Activated CD8-positive, alpha-beta memory T cell treated with anti-CD3 and anti-CD28 coated beads for 4 hours (primary cell): ENCODE measurements at places on chromosomes 5 and 9.

GRCh38 chr5:96839071-96839592 is 31.4 kb upstream of the ERAP1 start:
- no peak for DNase-seq

GRCh38 chr5:14213813-14214585 is 70.9 kb downstream of the TRIO start:
- no peak for DNase-seq

GRCh38 chr5:77893225-77893860 is 117.2 kb upstream of the TBCA start:
- DNase-seq = no peak

GRCh38 chr9:133880136-133880535 is 112.0 kb downstream of the VAV2 start:
- DNase-seq = no peak

DNA sequence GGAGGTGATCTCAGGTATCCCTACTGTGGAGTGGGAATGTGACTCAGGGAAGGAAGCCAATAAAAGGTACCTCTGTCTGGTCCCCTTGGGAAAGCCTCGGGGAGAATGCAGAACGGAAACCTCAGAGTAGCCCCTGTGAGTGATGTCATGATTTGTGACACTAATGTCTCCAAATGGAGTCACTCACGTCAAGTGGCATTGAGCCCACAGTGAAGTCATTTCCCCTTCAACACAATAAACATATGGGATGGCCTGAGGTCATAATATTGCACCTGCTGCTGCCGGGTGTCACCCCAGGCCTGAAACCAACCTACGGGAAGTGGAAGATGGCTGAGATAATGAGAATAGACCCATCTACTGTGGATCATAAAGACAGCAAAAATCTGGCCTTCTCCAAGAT is 75.9 kb upstream of the GOLM1 start:
- no peak for DNase-seq

- DNase-seq = no peak
These were observed 133.8 kb downstream of the MRPL36 start for GRCh38 chr5:1665803-1666202.

DNA sequence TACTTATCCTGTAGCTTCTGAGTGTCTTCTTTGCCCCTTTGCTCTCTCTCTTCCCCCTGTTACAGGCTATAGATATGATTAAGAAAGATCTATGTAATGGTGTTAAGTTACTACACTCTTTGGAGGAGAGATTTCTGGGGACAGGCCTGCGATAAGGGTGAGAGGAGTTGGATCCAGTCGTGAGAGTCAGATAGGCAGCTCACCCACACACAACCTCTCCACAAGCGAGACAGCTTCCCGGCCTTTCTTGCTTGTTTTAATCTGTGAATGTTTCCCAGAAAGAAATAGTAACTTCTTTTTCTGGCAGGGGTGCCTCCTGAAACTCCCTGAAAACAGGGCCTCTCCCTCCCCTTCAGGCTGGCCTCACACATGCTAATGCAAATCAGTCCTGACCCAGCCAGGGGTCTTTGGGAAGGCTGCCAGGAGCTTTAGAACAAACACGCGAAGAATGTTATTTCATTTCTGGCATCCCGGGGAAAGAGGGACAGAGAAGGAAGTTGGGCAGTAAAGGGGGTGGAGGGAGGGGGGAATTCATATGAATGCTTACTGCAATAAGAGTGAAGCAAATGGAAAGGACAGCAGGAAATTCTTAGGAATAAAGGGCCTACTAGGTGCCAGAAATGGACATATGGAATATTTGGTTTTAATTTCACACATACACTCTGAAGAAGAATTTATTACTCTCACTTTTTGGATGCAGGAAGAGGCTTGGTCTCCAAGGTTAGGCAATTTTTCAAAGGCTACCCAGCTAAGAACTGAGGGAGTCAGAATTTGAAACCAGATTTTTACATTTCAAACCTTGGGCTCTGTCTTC is 215.8 kb upstream of the TRIM32 start:
- DNase-seq = no peak

DNA sequence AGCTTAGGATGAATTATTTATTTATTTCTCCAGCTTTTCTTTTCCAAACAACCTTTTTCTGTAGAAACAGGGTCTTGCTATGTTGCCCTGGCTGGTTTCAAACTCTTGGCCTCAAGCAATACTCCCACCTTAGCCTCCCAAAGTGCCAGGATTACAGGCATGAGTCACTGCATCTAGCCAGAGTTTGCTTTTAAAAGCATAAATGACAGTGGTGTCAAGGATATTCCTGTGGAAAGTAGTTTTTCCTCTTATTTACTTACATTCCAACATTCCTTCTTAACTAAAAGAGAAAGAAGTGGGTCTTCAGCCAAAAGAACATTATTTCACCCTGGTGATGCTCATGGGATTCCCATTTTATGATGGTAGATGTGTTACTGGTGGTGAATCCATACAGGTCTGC is 62.4 kb downstream of the GRIA1 start:
- DNase-seq = no peak

GRCh38 chr5:51895834-51896233 is 512.6 kb downstream of the ISL1 start:
- no peak for DNase-seq

GRCh38 chr5:28084069-28084468 is 1045.7 kb upstream of the CDH9 start:
- no peak for DNase-seq

- no peak for DNase-seq
These were observed 16.0 kb downstream of the TMEM174 start for GRCh38 chr5:73188764-73189531.

- DNase-seq = no peak
These were observed 99.5 kb downstream of the GCNT1 start for GRCh38 chr9:76558465-76558864.

- no peak for DNase-seq
These were observed 171.5 kb downstream of the SSBP2 start for GRCh38 chr5:81579262-81579924.

DNA sequence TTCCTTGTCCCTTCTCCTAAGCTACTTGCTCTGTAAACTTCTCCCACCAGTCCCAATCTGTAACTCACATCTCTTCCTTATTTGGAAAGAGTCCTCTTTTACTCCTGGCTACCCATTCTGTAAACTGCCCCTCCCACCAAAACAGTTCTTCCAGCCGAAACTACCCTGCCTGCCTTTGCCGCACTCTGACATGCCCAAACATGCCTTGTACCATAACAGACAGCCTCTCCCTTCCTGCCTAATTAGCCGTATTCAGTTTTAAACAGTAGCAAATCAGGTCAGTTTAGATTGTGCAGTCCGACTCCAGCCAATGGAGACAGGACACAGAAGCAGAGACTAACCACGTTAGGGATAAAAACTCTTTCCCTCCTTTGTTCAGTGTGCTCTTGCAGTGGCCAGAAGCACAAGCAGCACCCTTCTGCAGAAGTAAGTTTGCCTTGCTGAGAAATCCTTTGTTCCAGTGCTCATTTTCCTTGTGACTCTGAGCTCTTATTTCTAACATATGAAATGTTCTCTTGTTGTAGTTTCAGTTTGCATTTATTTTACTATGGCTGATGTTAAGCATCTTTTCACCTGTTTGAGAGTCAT is 5.4 kb upstream of the GLT6D1 start:
- no peak for DNase-seq

GRCh38 chr5:131259326-131259725 is 4.5 kb upstream of the CDC42SE2 start:
- no peak for DNase-seq

DNA sequence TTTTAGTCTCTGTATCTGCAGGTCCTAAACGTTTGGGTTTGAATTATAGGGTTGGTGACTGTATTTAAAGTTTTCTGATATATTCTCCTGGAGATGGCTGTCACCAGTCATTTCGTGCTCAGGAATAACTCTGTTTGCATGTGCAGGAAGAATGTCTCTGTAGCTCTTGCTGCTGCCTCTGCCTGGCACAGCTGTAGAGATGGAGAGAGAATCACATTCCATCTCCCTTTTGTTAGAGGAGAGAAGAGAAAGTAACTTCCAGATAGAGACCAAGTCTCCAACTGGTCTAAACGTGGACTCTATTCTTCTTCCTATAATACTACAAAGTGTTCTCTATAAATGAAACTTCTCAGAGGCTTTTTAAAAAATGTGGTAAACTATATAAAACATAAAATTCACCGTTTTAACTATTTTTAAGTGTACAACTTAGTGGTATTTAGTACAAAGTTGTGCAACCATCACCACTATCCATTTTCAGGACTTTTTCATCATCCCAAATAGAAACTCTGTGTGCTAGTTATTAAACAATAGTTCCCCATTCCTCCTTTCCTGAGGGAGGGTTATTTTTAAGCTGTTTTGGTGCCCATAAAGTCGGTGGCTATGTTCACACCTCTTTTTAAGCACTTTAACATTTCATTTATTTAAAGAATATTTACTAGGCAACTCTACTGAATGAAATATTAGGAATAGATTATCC is 20.7 kb upstream of the STARD4 start:
- DNase-seq = no peak

DNA sequence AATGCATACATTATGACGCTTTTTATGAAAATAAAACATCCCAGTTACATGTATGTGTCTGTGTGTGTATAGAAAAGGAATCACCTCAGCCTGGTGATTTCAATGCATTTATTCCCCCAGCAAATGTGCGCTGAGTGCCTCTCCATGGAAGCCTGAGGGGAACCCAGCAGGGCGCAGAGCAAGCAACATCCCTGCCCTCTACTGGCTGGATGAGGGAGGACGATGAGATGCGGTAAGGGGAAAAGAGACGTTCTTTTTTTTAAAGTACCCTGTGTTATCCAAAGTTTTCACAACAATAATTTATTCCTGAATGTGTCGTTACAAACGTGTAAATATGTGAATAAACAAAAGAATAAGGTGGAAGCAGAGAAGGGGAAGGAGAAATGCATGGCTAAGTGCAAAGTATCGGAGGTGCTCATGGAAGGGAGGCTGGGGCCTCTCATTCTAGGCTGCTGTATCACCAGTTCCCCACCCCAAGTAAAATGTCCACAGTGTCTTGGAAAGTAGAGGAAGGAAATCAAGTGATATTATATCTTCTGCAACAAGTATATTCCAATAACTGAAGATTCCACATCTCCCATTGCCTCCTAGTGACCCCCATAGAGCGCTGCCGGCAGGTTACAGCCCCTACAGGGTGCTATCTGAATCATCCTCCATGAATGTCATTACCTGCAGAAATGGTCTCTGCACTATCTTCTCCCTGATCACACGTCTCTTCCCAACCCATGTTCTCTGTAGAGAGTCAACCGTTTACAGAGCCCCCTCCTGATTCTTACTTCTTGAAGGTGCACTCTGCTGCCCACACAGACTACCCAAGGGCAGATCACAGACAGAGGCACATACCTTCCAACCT is 13.0 kb upstream of the ABLIM3 start:
- DNase-seq = no peak

DNA sequence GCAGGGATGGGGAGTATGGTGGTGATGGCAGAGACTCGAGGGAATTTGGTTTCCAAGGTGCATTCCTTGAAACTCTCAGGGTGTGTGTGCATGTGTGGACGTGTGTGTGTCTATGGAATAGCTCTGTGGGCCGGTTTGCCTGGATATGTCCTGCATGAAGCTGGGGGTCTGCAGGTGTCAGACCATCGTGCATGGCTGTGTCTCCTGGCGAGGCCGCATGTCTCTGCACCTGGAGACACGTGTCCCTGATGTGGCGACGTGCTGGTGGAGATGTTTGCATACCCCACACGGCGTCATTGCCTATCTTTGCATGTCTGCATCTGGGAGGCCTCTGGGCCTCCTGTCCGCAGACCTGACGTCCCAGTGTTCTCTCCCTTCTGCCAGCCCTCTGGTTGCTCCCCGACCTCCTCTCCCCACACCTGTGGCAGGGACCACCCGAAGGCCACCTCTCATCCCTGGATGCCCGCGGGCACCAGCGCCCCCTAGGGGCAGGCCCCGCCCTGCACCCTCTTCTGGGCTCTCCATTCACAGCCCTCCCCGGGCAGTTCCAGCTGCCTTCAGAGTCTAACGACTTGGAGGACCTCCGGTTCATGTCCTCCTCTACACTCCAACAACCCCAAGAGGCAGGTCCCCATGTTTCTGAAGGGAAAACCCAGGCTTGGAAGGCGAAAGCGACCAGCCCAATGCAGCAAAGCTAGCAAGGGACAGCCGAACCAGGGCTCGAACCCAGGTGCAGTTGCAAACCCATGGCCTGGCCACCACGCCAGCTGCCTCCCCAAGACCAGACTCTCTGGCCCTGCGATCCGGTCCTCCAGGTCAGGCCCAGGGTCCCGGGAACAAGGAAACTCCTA is 88.6 kb downstream of the LMX1B start:
- DNase-seq = no peak

DNA sequence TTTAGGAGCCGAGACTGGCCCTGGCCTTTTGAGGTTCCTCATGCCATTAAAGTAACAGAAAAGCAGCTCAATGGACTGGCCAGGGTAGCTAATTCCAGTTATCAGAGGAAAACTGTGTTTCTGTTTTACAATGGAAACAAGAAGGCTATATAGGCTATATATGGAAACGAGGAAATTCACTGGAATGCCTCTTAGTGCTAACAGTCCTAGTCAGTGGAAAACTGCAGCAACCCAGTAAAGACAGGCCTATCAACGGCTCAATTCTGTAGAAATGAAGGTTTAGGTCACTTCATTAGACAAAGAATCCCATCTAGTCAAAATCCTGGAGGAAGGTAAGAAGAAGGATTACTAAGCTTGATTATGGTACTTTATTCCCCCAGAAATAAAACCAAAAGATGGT is 3.2 kb upstream of the TICAM2 start:
- no peak for DNase-seq
